ENCODE measurements at places on chromosomes 16 and 17.

- DNase-seq: no peak
Measured at GRCh38 chr16:77113835-77114234, 77.2 kb upstream of the MON1B start.

DNA sequence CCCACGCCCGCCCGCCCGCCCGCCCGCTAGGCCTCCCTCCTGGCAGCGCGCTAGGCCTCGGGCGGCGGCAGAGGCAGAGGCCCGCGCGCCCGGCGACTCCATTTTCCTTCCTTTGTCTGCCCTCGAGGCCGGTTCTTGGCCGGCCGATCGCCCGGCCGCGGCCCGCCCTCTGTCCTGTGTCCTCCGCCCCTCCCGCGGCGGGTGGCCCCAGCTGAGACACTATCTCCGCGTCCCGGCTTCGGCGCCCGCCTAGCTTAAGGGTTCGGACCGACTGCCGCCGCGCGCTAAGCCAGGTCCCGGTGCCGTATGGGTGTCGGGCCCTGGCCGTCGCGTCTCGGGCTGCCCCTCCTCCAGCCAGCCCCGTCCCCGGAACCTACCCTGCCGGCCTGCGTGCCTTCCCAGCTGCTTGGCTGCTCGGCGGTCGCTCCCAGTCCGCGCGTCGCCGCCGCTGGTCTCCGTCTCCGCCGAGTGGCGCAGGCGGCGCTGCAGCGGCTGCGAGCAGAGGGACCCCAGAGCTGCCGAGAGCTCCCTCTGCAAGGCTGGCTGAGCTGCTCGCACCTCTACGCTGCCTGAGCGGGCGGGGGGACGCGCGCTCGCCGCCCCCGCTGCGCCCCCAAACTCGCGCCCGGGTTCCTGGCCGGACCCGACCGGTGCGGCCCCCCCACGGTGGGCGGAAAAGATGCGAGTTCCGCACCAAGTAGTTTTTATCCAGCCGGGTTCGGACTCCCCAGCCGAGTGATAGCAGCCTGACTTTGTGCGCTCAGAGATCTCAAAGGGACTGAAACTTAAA lies 787 bp downstream of the CTCF start:
- peak; percentile 45 for DNase-seq

DNA sequence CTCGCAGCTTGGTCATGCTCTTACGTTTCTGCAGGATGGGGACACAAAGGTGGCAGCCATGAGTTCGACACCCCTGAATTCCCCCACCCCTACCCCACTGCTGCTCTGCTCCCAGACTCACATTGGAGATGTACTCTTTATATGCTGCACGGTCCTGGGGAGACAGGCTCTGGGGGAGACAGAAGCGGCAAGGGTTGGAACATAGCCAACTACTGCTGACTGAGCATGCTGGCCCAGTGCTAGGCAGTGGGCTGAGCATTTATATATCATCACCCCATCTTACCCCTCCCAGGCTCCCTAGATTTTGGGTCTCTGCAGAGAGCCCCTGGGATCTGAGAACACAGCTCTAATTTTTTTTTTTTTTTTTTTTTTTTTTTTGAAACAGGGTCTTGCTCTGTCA lies 8.1 kb upstream of the ATXN7L3 start:
- DNase-seq: no peak

- no peak for DNase-seq
Measured at GRCh38 chr16:24203675-24204074, 52.5 kb upstream of the CACNG3 start.

DNA sequence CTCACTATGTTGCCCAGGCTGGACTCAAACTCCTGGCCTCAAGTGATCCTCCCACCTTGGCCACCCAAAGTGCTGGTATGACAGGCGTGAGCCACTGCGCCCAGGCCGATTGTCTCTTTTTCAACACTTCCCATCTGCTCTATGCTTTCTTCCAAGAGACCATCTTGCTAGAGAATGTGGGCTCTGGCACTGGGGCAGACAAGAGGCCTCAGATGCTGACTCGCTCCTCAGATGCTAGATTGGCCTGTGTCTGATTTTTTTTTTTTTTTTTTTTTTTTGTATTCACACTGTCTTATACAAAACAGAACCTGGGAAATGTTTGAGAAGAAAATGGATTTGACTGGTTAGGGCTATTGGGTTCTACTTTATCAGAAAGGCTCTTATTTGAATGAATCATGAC lies 58.2 kb downstream of the CYB5D2 start:
- no peak for DNase-seq
